MV-4-11 (cell line): ENCODE measurements at places on chromosomes 2 and 18.

DNA sequence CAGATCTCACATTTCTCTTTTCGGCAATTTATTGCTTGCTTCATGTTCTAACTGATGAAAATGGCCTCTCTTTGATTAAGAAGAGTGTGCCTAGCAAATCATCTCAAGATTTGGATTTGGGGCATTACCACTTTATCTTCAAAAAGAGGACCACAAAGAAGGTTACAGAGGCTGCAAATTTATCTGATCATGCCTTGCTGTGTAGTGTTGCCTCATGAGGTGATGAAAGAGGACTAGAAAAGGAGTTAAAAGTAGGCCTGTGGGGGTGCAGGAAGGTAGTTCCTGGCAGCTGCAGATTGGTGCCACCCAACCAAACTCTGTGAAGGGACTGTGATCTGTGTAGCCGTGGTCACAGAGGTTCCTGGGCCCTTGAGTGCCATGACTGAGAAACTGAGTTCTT is 69.2 kb downstream of the PRELID3A start:
- DNase-seq = no peak

GRCh38 chr2:229947544-229947943 is 25.2 kb downstream of the FBXO36 start:
- DNase-seq = peak; percentile 63

DNA sequence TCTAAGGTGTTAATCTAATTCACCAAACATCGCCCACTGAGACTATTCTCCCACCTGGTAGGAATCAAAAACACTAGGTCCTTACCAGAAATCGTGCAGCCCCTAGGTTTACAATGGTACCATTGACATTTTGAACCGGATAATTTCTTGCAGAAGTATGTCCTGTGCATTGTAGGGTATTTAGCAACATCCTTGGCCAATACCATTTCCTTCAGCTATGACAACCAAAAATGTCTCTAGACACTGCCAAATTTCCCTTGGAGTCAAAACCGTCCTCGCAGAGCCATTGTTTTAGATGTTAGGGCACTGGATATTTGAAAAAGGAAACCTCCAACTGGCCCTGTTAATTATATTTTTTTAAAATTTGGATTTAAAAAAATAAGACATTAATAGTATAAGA is 3.8 kb downstream of the VPS54 start:
- DNase-seq = no peak

- DNase-seq = no peak
These were observed 1.7 kb downstream of the MZT2B start for GRCh38 chr2:130183512-130184373.

DNA sequence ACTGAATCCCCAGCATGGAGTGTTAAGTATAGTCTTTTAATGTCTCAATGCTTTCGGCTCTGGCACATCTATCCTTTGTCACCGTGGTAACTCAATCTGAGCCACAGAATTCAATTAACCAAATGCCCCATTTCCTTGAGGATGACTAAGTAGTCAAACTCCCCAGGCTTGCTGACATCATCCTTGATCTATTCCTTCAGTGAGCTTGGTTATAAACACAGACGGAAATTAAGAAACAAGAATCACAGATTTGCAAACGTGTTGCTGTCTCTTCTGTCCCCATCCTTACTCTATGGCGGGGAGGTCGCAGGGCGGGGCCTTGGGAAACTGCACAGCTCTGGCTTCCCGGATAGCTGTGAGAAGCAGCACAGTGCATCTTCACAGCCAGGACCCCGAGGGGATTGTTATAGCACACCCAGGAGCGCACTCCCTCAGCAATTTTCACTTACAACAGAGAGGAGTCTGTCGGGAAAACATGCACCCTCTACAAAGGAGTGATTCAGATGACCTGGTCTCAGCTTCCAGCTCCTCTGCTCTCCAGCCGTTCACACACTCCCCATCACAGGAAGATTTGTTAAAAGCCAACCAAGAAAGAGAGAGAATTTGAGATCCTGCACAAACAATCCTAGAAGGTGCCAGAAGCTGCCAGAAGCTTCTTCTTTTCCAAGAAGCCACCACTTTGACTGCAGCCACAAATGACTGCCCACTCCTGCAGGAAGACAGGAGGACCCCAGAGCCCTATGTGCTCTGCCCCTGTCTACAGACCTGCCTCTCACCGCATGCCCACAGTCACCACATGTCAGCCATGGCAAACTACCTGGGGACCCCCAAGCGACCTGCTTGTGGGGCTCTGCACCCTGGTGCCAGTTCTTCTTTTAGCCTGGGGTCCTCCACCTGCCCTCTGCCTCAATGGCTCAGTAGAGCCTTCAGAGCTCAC is 44.9 kb upstream of the YWHAQ start:
- peak; percentile 40 for DNase-seq

GRCh38 chr2:56121995-56122394 is 61.8 kb upstream of the CCDC85A start:
- DNase-seq = no peak

DNA sequence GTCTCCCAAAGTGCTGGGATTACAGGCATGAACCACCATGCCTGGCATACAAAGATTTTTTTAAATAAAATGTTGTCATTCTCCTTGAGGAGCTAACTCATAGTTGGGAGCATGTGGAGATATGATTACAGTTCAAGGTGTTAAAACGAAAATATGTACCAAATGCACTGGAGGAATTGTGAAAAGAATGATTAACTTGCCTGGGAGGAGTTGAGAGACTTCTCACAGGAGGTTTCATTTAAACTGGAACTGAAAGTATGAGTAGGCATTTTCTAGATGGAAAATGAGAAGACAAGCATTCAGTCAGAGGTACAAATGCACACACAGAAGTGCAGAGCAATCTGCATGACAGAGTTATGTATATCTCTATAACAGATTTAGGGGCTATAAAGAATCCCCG is 126.6 kb upstream of the PDE1A start:
- DNase-seq = peak; percentile 75

GRCh38 chr2:239245872-239246721 is 154.7 kb downstream of the HDAC4 start:
- no peak for DNase-seq

DNA sequence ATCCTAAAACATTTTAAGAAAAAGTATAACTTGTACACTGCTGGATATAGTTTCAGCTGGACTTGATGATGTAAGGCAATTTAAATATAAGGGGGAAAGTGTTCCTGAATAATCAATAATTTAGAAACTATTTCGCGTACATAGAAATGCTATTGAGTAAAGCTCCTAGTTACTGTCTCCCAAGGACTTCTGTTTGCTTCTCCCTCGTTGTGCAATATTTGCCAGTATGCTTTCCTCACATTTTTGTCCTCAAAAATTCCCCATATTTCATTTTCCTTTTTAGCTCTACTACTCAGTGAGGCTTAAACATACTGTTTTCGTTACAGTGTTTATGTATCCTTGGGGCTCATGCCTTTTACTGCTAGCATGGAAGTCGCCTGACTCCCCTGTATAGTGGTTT is 36.9 kb downstream of the ATP9B start:
- DNase-seq = no peak

DNA sequence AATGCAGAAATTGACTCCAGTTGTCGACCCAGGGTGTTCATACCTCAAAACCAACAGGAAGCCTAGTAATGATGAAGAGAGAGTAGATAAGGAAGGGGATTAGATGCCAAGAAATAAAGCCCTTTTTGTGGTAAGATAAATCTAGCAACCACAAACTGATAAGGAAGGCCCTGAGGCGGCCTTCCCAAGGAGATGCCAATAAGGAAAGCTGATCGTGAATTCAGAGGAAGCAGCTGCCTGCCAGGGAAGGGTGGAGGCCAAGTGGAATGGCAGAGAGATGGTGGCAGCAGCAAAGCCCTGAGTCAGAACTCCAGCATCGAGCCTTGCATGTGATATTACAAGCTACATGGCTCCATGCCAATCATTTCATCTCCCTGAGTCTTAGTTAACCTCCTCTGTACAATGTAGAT is 126.3 kb downstream of the IRS1 start:
- peak; percentile 38 for DNase-seq

DNA sequence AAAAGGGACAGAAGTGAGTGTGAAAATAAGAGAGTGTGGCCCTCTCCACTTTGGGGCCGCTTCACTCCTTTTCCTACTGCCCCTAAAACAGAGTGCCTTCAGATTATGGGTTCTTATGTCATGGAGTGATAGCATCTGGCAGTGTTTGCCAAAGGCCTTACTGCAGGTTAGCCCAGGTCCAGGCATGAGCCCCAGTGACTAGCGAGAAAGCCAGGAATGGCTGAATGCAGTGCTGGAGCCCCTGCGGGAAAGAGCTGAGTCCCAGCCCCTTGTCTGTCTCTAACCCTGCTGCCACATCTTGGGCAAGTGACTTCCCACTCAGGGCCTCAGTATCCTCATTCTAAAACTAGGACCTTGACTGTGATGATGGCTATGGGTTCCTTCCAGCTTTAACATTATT is 6.0 kb downstream of the IGFBP5 start:
- DNase-seq = no peak

DNA sequence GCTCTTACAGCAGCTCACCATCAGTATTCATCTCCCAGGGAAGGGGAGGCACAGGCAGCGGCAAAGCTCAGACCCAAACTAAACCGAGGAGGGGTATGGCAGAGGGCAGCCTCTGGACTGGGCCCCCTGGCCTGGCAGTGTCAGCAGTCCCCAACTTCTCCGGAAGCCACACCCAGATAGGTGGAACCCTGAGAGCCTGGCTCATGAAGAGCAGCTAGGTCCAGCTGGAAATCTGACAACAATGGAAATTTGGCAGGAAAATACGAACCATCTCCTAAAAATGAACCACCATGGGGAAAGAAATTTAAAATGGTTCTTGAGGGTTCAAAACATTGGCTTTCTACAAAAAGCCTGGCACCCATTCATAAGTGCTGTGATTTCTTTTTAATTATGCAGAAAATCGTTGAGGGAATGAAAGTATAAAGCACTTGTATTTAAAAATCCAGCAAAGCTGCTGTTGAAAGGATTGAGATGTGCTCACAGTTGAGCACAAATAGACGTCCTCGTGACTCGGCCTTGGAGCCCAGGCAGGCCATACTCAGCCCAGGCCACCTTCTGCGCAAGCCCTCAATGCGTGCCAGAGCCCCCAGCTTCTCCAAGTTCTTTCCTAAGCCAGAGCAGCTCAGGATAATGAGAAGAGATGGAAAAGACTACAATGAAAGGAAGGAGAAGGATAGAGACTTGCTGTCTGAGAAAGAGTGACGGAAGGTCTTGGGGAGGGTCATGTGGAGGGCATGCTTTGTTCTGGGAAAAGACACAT is 93.0 kb downstream of the COL6A3 start:
- DNase-seq = no peak

DNA sequence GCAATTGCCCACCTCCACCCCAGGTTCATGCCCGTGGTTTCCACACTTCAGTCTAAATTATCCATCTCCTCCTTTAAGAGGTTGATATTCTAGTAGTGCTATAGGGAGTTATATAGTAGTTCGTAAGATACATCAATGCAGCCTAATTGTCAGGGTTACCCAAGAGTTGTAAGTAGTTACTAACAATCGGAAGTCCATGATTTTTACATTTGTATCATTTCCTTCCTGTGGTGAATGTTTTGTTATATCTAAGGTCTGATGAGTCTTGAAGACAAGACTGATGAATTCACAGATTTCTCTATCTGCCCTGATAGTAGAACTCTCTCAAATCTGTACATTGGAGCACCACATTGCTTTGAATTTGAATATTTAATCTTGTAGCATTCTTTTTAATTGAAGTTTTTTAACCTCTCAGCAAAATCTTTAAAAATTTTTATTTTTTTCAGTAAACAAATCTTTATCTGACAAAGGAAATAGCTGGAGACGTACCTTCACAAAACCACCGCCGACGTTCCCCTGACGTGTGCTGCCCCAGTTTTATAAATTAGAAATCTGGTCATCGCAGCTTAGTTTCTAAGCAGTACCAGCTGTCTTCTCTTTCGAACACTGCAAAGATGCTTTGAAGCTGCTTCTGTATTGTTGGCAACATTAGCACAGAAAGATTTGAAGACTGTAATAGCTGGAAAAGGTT is 264.5 kb downstream of the SOCS6 start:
- no peak for DNase-seq

GRCh38 chr2:219985017-219985416 is 357.6 kb downstream of the SLC4A3 start:
- no peak for DNase-seq

DNA sequence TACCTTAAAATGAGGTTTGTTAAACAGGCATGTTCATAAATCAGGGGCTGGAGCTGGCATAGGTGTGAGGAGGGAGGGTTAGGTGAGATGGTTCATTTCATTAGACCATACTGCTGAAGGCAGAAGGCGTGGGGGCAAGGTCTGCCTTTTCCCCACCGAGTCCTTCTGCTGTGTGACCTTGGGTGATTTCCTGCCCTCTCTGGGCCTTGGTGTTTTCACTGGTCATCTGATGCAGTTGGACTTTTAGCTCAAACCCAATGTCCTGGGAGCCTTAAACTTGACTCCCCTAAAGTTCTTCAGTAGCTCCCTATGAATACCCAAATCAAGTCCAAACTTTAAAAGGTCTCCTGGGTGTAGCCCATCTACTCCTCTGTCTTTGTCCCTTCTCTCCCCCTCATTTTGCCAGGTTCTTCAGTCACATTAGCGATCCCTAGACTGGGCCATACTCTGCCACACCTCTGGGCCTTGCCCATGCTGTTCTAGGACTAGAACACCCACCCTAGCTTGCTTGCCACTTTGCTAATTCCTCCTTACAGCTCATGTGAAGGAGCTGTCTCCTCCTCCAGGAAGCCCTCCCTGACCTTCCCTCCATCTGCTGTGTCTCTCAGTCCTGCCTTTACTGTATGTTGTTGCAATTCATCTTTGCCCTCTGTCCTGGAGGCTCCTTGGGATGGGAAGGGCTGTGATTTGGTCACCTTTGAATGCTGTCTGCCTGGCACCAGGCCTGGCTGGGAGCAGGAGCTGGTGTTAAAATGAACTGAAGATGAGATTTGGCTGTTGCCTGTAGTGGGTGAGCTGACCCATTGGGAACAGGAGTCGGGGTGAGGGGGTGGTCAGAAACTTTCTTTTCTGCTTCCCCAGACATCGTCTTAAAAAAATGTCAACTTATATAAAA is 85.4 kb upstream of the HS6ST1 start:
- no peak for DNase-seq

DNA sequence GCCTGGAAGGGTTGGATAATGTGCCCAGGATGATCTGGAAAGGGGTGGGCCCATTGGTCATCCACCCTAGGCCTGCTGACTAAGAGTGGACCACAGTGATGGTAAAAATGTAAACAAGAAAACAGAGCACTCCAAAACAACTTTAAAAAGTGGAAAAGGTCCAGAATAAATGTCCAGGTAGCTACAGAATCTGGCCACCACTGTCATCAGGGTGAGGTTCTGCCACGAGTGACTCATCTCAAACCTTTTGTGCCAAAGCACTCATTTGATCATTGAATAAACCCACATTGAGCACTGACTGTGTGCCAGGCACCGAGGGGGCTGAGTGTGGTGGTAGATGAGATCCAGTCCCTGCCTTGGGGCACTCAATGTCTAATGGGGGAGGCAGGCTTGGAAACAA is 64.9 kb downstream of the EMX1 start:
- no peak for DNase-seq

DNA sequence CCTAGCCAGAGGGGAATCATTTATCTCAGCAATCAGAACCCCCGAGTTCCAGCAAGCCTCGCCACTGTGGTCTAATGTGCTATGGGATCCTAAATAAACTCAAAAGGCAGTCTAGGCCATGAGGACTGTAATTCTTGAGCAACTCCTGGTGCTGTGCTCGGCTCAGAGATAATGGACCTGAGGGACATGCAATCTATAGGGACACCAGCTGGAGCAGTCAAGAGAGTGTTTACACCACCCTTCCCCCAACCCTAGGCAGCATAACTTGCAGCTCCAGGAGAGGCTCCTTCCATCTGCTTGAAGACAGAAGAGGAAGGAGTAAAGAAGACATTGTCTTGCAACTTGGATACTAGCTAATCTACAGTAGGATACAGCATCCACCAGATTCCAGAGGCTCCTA is 225.5 kb upstream of the KLHL14 start:
- DNase-seq = no peak
